ENCODE measurements at places on chromosomes 1 and 21. TPM values are rescaled to one million over a fixed set of nuclear protein-coding genes. Genes with fewer than 3 reads are reported as not detected.

The FCRL4 gene
- not detected for total RNA-seq

The F5 gene
- 0.08 TPM for total RNA-seq

- no peak for DNase-seq
Measured at GRCh38 chr1:228393268-228393701, 13.3 kb downstream of the TRIM11 start.

DNA sequence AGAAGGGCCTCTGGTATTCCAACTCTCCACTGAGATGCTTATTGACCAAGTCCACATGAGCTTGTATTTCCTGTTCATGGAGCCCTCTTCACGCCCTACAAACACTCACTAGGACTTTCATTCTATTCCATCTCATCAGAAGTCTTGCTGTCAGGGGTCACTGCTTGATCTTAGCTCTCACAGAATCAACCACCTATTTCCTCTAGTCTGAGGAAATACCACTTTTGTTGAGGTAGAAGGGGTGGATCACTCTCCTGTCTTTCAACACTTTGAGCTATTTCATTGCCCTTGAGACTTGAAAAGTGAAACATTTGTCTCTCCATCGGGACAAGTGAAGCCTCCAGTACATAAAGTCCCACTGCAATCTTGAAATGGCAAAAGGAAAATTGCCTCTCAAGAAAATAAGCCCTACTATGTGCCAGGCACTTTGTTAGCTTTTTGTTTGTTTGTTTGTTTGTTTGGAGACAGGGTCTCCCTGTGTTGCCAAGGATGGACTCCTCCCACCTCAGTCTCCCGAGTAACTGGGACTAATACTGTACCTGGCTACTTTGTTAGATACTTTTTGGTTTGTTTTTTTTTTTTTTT, 19.8 kb upstream of the FAM110D start:
- no peak for DNase-seq

DNA sequence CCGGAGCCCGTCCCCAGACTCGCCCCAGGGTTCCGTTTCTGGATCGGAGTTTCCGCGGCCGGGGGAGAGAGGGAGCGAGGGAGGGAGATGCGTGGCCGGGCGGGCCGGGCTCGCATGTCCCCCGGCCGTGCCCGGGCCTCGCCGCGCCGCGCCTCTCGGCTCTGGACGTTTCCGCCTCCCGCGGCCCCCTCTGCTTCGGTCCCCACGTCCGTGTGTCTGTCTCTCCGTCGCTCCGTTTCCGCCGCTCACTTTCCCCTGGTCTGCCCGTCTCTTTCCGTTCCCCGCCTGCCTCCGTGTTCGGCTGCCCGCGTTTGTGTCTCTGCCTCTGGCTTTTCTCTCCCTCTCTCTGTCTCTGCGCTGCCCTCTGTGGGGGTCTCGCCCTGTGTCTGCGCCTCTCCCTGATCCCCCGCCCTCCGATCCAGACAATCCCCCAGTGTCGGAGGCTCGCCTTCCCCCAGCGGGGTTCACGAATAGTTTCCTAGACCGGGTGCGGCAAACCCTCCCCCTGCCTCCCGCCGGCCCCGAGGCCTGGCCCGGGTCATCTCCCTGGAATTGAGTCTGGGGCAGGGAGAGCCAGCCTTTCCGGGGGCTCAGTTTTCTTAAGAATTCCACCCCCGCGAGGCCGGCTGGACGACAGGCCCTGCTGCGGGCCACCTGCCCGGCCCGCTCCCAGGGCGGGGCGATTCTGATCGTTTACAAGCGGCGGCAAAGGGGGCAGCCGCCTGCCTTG, 735 bp downstream of the NBL1 start:
- no peak for DNase-seq
